ENCODE measurements at places on chromosomes 7 and 10.

DNA sequence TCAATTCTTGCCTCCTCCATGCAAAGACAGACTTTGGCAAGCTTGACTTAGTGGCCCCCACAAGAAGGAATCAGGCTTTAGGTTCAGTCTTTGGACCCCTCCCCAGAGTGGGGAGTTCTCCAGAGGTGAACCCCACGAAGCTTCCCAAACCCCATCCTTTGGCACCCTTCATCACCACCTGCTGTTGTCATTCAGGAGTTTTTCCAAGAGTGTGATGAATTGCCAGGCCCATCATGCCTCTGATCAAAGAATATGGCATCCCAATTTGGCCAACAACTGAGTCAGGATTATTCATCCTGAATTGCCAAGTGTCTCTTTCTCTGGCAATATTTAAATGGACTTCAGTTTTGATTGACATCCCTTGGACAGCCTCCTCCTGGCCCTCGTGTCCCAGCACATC, 404.7 kb upstream of the MKI67 start:
- DNase-seq = no peak

- no peak for DNase-seq
Measured at GRCh38 chr7:156305351-156305750, 335.2 kb upstream of the RNF32 start.

DNA sequence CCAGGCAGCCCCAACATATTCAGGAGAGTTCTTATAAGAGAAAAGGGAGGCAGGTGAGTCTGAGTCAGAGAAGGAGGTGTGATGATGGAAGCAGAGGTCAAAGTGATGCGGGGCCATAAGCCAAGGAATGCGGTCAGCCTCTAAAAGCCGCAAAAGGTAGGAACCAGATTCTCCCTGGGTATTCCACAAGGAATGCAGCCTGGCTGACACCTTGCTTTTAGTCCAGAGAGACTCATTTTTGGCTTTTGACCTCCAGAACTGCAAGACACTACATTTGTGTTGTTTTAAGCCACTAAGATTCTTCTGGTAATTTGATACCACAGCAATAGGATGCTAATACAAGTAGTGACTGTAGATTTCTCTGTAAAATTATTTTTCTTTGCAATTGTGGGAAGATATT, 151.5 kb upstream of the EEPD1 start:
- DNase-seq = no peak

DNA sequence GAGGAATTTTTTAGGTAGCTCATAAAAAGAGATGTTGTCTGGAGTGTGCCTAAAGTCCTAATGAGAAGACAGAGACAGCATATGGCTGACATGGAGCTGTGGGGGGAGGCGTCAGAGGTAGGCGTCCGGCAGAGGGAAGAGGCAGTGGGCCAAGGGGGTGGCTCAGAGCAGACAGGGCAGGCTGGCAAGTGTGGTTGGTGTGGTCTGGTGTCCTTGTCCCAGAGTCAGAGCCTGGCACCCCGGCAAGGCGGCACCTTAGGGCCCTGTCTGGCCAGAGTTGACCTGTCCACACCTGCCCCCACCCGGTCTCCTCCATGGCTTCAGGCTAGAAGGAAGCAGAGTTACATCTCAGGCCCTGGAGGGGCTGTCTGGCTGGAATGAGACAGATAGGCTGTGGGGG, 220.3 kb upstream of the ZNF32 start:
- DNase-seq = no peak

GRCh38 chr7:117041007-117041406, 87.7 kb downstream of the ST7 start:
- peak; percentile 58 for DNase-seq

DNA sequence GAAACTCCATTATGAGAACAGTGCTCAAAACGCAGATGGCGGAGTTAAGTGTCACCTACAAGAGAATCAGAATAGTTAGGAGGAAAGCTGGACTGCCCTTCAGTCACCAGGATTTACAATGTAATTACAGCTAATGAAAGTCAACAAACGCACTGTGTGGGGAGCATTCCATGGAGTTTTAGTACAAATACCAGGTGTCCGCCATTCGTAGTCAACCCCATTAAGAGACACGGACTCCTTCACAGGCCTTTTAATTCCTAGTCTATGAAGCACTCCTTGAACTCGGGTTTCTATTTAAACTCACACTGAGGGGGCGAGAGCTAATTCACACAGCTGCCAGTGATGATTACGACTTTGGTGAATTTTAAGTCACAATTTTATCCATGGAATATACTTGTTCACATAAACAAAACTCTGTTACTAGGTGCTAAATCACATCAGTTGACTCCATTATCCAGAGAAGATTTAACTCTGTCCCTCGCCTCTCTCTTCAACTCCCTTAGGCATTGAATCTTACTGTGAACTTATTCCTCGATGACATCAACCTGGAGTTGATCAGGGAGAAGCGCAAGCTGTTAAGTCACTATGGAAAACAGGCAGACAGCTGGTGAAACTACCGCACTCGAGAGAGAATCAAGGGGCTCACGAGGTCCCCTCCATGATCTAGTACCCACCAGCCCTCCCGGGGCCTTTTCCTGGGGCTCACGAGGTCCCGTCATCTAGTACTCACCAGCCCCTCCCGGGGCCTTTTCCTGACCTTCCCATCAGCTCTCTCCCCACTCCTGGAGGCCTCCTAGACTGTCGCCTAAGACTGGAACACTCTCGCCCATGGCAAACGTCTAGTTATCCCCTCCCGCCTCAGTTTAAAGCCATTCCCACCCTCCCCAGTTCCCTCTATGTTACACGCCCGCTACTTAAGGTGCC, 1.5 kb downstream of the ZFAND2A start:
- no peak for DNase-seq

- no peak for DNase-seq
Measured at GRCh38 chr10:95547791-95548435, 13.3 kb downstream of the SORBS1 start.

GRCh38 chr10:72173619-72174296, 42.1 kb upstream of the ANAPC16 start:
- DNase-seq = peak; percentile 78

GRCh38 chr10:117166418-117167345, 28.6 kb upstream of the VAX1 start:
- no peak for DNase-seq

DNA sequence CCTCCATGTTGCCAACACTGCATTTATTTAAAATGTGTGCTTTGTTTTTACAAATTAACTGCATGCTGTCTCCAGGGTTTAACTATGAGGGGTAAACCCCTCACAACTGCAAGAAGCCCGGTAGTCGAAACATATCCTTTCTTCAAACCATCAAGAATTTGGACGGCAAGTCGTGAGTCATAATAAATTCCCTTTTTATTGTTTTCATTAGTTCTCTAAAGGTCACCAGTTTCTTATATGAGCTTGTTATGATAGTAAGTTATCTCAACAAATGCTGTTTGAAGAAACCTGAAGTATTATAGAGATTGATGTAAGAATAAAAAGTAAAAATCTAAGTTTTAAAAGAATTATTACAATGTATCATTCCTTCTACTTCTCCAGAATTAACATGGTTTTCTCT, 12.2 kb upstream of the FIGNL1 start:
- DNase-seq = no peak

DNA sequence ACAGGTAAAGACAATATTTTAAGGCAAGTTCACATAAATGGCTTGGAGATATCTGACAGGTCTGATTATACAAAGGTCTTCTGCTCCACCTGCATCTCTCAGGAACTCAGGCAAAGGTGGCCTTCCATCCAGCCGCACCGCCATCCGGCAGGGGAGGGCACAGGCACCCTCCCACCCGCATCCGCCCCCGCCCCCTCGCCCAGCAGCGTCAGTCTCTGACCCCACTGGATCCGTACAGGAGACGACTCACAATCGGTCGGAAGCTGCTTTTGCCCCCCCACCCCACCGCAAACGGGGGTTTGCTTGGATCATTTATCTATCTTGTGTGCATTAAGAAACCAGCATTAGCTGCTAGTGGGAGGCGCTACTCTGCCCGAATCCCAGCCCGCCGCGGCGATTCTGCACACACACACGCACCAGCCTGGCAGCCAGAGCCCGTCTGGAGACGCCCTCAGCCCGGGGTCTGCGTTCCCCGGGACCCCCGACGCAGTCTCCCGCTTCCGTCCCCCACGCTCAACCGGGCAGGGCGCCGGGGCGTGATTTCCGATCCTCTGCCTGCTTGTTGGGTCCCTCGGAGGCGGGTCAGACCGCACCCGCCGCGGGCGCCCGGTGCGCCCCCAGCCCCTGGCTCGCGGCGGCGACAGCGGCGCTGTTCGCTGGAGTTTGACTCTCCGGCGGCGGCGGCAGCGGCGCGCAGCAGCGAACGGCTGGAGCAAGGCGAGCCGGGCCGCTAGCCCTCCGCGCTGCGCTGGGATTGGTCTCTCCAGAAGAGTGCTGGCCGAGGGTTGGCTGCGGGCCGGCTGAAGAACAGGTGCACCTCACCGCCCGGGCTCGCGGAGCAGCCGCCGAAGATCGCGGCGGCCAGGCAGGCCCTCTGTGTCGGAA, 820 bp upstream of the NRG3 start:
- DNase-seq = no peak

GRCh38 chr7:31688372-31688771, 1.4 kb downstream of the PPP1R17 start:
- DNase-seq = peak; percentile 91

DNA sequence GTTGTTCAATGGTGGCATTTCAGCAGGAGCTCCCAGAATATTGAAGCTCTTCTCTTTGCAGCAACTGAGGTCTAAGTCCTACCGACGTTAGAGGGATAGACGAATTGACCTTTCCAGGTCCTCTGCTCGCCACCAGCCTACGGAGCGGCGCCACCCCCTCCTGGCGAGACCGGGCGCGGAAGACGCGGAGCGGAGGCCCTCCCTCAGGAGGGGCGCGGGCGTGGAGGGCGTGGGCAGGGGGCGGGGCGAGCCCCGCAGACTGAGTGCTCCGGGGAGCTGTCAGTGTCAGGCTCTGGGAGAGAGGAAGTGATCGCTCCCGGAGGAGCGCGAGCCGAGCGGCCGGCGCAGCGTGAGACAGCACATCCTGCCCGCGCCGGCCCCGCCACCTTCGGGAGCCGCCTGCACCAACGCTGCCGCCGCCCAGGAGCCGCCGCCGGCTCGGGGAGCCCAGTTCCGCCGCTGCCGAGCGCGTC, at the start of gene DYNC1I1:
Gene DYNC1I1 (plus strand): TSS at position 257 of the 473 bp plus-strand sequence. CDS start 32,176 bp downstream, outside the sequence.
- peak; percentile 62 for DNase-seq

GRCh38 chr7:90824386-90825307, 228.5 kb downstream of the CDK14 start:
- no peak for DNase-seq

- DNase-seq = no peak
Measured at GRCh38 chr7:117184367-117184766, 138.5 kb downstream of the WNT2 start.

GRCh38 chr7:42726066-42726785, 185.6 kb downstream of the C7orf25 start:
- no peak for DNase-seq

DNA sequence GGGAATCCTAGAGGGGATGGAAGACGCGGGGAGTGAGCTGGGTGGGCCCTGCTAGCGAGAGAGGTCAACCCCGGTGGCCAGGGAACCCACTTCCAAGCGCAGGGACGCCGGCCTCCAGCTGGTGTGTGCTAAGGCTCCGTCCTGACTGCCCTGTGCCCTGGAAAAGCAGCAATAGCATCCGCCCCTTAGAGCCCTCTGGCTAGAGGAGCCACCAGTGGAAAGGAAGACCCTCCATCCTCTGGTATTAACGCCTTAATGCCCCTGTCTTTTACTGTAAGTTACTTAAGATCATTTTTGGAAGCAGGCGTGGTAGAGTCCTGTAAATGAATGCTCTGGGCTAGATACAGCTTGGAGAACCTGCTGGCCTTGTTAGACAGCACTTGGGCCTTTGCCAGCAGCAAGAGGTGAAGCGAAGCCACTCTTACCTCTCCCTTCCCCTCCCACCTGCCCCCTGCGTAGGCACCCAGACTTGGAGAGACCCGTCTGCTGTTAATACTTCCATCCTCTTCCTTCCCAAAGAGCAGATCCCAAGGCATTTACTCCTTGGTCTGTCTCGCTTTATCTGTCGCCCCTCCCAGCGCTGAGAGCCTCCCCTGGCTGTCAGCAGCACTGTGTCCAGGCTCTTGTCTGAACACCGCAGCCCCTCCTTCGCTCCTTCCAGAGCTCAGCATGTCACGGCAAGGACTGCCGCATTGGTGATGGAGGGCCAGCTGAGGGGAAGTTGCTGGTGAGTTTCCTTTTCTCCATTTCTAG, 4.6 kb downstream of the REPIN1 start:
- no peak for DNase-seq

DNA sequence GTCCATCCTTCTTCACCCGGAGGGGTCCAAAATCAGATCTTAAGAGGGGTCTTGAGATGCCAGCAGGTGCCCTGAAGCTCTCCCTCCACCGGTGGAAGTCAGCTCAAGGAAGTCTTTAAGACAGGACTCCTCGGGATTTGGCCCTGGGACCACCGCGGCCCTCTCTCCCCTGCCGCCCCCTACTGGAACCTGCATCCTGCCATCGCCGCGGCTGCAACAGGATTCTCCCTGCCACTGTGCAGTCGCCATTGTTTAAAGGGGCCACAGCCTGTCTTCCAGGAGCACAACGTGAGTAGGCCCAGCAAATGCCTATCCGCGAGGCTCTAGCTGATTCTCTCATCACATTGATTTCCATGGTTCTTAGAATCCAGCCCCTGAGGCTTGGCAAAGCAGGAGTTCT, 324.3 kb downstream of the ZNF716 start:
- no peak for DNase-seq

GRCh38 chr7:109915670-109916069, 1175.3 kb upstream of the LRRN3 start:
- no peak for DNase-seq

DNA sequence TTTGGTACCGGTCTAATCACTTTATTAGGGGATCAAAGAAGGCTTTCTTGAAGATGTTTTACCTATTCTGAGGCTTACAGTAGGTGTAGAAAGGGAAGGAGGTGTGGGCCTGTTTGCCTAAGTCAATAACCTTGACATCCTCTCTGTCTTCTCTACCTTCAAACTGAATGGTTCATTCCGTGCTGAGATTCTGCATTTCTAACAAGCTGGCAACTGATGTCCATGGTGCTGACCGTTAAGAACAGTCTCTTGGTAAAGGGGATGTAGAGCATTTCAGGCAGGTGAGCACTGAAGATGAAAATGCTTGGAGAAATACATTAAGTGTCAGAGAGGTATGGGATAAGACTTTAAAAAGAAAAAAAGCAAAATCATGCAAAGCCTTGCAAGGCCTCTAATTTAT, 51.5 kb upstream of the DGKB start:
- DNase-seq = no peak

GRCh38 chr10:17737027-17737965, 14.7 kb upstream of the TMEM236 start:
- peak; percentile 64 for DNase-seq

Data from inflammatory macrophage treated with lipopolysaccharide for 4 hours (primary cell).